ENCODE measurements at places on chromosomes 5 and 9.
A peak's percentile ranks its signal among the peaks of the same experiment; 100 is the strongest.

DNA sequence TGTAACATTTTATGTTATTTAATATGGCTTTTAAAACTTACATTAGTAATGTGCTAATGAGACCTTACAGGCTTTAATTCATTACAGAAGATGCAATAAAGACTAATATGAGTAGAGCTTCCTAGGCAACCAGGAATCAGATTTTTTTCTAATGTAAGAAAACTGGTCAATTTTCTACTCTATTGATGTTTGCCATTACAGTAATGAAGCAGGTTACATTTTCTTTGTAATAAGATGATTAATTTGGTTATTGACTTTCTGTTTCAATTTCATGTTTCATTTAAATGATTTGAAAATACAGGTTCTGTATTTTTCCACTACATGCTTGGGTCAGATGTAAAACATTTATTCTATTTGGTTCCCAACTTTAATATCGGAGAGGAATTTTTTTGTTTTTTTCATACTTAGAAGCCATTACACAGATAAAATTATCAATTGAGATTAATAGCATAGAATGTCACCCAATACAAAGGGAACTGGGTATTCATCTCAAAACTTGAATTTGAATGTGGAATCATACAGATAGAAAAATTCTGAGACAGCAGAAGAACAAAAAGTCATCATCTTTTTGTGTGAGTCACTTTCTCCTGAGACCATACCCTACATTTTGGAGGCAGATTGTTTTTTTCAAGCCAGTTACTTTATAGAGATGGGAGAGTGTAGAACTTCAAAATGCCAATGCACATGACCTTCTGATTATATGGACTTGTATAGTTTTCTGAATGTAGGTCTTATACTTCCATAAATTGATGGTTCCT, 133.6 kb upstream of the HMHB1 start:
- no peak for DNase-seq

GRCh38 chr5:143426437-143426991, 23.0 kb upstream of the NR3C1 start:
- DNase-seq: no peak

- DNase-seq: no peak
Measured at GRCh38 chr9:29118555-29118954, 1545.3 kb upstream of the C9orf72 start.

GRCh38 chr9:120434532-120434931, 145.4 kb downstream of the CDK5RAP2 start:
- no peak for DNase-seq

GRCh38 chr5:94575196-94575595, 43.2 kb downstream of the KIAA0825 start:
- DNase-seq: no peak

- no peak for DNase-seq
Measured at GRCh38 chr5:150441813-150442698, 7.5 kb downstream of the RPS14 start.

GRCh38 chr5:179123491-179124272, 63.5 kb downstream of the ZNF354C start:
- DNase-seq: no peak

DNA sequence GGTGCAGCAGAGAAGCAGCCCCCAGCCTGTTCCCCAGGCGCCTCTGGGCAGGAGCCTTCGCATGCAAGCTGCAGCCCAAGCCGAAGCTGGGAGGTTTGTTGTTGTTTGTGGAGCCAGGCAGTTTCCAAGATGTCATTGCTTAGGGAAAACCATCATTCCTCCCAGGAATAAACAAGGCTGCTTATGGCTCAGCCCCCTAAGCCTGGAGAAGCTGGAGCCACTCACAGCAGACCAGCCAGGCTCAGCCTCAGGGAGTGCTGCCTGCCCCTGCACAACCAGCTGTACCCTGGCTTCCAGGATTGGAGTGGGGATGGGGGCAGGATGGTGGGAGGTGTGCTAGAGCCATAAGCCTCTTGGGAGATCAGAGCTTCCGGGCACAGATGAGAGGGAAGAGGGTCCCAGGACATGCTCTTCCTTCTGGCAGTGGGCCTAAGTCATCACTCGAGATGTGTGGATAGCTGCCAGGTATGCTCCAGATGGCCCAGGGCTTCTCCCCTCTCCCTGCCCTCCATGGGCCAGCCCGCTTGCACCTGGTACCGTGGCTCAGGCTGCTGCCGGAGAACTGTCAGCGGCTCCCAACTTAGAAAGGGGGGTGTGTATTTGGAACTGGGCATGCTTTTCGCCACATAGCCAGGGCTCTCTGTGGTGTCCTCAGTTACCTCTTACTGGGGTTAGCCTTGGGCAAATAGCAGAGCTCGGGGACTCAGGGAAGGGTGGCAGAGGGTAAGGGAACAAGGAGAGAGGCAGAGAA, 105.2 kb downstream of the RGS3 start:
- no peak for DNase-seq

- DNase-seq: no peak
Measured at GRCh38 chr5:20114526-20114925, 126.5 kb upstream of the CDH18 start.

DNA sequence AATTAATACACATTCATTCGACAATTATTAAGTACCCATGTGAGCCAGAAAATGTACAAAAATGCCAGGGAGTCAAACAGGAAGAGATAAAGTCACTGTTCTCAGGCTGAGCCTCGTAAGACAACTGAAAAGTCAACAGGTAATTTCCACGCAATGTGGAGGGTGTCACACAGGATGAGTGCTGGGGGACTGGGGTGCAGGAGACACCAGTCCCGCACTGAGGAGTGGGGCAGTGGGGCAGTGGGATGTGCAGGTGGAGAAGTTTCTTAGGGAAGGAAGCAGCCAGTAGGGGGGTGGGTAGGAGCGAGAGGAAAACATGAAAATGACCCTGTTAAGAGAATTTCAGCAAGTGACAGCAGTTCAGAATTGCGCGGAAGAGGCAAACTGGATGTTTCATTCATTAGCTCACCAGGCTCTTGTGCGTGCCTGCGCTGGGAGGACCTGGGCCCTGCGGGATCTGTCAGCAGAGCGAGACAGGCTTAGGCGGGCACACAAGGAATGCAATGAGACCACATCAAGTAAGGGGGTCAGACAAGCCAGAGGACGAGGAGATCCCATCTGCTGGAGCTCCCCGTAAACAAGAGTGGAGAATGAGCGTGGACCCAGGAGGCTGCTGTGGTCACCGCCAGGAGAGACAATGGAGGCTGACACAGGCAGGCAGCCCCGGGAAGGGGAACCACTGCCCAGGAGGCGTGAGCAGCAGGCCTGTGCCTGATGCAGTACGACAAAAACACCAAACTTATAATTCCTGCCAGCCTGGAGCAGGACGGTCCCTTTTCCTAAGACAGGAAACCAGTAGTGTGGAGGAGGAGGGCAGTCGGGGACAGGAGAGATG, 21.0 kb downstream of the CAMSAP1 start:
- peak; percentile 58 for DNase-seq

DNA sequence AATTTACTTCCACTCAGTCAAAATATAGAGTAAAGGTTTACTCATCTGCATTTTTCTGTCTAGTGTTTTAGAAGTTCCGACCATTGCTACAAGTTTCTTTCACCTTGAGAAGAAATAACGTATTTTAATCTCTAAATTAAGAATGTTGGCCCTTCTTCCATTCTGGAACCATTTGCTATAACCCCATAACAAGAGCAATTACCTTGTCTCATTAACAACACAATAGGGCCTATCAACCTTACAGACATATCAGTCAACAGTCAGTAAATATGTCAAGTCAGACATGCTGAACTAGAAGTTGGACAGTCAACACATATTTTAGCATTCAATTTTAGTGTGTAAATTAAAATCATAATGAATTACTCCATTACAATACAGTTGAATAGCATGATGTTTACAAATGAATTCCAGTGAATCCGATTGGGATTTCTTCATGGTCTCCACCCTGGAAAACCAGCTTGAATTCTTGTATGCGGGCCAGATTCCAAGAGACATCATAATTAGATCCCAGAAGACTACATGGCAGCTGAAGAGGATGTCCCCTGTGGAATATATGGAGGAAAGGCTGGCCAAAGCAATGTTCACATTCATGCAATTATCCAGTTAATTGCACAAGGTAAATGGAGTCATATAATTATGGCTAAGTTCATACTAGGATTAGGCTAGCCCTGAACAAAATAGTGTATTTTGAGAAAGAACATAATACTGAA, 196.2 kb upstream of the TARS1 start:
- DNase-seq: no peak

GRCh38 chr5:125528881-125529280, 782.4 kb upstream of the ZNF608 start:
- no peak for DNase-seq

GRCh38 chr5:92885950-92886349, 695.1 kb downstream of the NR2F1-AS1 start:
- peak; percentile 3 for DNase-seq

- no peak for DNase-seq
Measured at GRCh38 chr5:37715361-37715760, 124.5 kb downstream of the GDNF start.

DNA sequence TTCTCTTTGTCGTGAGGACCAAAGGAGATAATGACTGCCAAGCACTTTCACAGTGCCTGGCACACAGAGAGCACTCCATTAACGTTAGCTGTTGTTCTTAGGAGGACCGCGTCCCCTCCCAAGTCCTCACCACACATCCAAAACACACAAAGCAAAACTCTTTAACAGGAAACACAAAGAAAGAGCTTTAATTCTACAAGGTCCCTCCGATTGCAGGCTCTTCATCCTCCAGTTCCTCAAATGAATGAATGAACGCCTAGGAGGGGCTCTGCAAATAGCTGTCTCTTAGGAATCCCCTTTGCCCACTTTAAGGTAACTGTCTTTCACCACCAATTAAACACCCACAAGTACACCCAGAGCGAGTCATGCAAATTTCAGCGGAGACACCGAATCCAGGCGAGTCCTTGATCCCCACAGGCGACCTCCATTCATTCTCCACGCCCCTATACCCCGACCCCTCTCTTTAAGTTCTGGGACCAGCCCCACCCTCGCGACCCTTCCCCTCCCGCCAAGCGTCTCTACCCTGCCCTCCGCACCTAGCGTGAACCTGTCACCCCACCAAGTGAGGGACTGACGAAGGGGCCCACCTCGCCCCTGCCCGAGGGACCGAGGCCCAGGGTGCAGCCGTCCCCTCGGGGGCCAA, 644 bp downstream of the TSC1 start:
- DNase-seq: no peak

DNA sequence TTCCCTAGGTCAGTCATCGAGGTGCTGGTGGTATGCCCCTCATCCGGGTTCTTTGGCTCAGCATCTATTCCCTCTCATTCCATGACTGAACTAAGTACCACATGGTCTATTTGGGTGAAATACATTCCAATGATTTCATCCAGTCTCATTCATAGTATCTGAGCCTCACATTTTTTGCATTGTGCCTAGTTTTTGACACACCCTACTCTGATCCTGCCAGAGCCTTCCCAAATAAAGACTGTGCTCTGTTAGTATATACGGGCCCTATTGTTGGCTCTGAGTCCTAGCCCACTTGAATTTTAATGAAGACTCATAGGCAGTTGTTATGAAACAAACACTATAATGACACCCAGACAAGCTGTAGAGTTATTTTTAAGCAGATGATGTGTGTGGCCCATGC, 740.7 kb downstream of the CETN3 start:
- no peak for DNase-seq

DNA sequence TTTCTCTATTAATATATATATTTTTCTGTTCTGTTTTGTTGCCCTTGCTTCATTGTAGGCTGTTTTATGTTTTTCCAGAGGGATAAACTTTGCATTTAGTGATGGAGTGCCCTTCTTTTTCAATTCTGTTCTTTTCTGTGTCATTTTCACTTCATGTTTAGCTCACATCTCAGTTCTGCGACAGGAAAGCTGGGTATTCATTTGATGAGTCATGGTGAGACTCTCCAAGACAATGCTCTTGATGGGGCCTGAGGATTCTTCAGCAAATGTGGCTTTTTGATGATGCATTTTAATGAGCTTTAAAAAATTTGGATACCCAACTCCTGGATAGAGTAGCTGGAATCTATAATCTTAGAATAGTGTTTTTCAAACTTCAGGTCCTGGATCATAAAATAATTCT, 56.5 kb upstream of the SPATA31D4 start:
- no peak for DNase-seq

DNA sequence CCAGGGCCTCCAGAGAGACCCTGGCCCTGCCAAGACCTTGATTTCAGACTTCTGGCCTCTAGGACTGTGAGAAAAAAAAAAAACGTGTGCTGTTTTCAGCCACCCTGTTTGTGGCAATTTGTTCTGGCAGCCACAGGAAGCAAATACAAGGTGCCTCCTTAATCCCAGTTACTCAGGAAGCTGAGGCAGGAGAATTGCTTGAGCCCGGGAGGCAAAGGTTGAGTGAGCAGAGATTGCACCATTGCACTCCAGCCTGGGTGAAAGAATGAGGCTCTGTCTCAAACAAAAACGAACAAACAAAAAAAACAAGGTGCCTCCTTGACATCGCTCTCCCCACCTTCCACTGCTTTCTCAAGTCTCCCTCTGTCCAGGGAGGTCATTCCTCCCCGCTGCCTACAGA, 98.0 kb downstream of the GABBR2 start:
- no peak for DNase-seq

DNA sequence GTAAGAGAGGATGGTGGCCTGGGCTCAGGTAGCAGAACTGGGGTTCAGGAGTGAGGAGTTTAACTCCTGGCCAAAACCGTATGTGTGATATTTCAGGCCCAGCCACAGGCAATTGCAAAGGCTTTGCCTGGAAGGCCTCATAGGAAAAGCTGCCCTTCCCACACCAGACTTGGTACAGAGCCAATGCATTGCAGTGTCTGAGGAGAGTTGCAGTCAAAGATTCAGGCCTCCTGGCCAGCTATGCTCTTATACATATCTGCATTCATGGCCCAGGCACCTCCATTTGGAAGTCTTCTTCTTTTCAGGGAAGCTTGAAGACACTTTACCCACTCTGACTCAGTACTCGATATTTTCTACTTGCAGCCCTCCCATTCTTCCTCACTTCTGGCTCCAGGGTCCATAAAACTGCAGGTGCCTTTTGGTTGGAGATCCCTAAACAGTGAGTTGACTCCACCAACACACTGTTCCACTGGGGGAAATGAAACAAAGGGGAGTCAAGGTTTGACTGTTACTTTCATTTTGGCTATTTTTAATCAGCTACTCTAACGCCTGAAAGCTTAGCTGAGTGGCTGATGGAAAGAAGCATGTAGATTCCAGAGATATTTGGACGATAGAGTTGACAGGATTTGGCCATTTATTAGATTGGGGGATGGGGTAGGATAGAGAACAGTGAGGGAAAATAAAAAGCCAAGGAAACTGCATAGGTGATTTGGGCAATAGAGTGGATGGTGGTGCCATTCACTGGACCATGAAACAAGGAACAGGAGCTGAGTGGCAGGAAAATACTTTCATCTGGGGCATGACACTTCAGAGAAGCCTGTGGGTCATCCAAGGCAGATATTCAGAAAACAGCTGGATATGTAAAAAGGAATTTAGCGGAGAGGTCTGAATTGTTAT, 30.6 kb upstream of the IL33 start:
- DNase-seq: no peak

DNA sequence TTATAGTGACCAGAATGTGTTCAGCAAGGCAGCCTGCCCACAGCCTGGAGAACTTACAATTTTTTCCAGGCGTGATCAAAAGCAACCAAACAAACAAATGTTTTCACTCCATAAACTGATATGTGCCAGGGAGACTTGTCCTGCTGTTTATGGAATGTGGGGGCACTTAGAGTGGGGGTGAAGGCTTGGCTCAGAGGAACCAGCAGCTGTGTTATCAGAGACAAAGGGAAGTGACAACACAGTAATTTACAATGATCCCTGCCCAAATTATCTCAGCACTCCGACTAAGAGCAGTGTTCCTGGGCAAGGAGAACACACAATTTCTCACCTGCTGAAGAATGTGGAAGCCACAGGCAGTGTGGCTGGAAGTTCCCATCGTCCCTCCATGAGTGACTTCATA, 429.1 kb upstream of the IRX4 start:
- DNase-seq: no peak
